ENCODE measurements at places on chromosomes 2 and 18.

GRCh38 chr2:18597618-18598017, 8.2 kb upstream of the NT5C1B start:
- DNase-seq = no peak

DNA sequence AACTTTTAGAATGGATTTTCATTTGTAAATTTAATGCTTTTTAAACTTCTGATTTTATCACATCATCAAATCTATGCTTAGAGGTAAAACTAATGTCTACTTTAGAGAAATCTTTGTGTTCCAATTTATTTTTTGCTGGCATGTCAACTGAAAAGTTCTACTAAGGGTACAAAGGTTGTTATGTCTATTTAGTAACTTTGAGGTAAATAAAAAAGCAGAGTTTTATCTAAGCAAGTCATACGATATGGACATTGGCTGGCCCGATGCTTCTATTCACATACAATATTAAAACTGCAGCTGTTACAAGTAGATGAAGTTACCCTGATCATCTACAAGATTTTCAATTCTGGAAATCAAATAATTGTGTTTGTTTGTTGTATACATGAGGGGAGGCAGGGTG, 1575.1 kb downstream of the LRP1B start:
- DNase-seq = no peak

GRCh38 chr2:186546846-186547245, 43.0 kb upstream of the ITGAV start:
- DNase-seq = no peak

GRCh38 chr2:213490087-213490486, 205.8 kb downstream of the SPAG16 start:
- no peak for DNase-seq

DNA sequence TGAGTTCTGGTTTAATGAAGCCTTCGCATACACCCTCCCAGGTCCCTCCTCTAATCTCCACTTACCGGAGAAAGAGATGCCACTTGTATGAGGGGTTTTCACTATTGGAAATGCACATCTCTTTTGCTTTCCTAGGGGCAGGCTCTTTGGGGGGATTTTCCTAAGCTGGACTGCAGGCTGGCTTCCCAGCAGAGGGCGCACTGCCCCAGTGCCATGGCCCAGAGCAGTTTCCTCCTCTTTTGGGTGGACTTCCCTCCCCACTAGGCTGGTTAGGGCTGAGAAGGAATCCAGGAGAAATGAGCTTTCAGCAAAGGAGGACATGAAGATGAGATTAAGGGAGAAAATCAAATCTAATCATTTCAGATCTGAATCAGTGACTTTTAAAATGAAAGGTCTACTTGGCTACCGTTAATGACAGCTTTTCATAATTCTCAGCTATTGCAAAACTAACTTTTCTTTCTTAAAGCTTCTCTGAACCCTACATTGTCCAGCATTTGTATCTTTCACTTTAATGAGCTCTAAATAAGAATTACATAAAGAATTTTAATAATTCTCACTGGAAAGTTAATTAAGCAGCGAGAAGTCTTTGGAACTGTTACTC, 784.1 kb upstream of the FANCL start:
- no peak for DNase-seq

DNA sequence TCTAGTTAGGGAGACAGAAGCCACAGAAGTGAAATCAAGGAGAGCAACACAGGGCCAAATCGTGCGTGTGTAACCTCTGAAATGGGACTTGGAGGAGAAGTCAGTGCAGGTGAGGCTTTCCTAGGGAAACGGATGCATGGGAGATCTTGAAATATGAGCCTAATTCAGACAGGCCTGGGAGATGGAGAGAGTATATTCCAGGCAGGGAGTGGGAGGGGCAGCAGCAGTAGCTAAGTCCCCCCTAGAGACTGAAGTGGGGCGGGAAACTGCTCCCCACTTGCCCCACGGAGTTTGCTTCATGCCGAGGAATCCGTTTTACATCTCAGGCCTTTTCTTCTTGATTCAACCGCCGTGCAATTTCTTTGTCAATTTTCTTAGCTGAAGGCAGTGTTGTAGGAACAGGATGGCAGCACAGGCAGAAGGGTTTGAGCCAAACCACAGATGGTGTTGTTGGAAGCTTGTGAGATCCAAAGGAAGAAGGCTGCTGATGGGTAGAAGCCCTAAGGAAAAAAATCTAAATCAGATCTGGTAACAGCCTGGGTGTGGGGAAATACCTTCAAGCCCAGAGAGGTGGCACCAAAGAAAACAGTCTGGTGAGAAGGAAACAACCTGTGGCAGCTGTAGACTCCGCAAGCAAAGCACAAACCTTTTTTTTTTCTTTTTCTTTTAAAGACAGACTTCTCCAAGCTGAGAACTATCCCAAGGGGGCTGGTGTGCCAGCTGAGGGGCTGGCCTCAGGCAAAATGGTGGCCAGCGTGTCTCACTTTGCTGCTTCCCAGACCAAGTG, 40.2 kb downstream of the EPAS1 start:
- no peak for DNase-seq

DNA sequence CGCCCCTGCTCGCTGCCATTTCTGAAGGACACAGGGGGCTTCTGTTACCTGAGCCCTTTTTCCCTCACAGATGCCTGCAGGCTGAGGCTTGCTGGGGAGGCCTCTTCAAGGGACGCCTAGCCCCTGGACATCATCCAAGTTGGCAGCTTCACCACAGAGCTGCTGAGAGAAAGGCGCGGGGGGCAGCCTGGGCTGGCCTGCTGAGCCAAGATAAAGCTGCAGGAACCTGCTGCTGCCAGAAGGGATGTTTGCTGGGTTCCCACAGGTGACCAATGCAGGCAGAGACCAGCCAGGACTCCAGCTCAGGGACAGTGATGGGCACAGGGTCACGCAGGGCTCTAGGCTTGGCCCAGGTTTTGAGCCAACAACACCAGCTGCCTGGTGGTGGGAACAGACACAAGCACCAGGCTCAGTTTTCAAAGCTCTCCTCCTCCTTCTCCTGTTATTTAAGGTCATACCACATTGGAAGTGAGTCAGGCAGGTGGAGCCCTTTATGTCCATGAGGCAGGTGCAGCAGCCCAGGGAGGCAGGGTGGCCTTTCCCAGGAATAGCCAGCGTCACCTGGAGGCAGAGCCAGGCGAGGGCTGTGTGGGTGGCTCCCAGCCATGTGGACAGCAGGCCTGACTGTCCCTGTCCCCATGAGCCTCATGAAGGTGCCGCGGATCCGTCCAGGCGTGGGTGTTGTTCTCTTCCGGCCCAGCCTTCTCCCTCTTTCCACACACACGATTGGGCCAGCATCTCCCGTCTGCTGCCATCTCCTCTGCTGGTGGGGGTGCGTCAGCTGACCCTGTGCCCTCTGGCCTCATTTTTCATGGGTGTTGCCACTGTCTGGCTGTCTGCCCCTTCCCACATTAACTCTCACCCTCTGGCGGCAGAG, 515.5 kb upstream of the MYT1L start:
- DNase-seq = no peak

DNA sequence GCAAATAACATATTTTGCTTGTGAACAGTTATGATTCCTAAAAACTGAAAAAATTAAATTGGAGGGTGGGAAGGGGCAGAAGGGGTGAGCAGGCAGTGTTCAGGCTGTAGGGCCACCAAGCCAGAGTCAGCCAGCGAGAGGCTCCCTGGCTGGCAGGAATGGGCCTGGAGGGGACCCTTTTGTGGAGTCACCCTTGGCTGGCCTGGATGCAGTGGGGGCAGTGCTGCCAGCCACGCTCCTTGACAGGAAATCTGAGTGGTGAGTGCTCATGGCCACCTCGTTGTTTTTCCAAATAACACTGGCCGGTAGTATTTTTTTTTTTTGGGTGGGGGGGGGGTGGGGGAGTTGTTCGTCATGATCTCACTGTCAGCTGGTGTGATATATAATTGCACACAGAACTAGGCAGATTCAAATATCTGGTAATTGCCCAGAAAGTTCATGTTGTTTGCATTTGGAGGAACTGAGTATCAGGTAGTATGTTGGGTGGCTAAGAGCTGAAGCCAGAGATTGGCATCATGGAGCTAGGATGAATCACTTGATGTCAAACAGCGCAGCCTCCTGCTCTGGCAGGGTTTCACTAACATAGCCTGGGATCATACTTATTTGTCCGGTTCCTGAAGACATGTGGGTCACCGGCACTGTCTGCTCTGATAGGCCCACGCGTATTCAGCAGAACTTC, 160.0 kb downstream of the PTGR3 start:
- DNase-seq = no peak

- no peak for DNase-seq
Observed at GRCh38 chr18:70513502-70514171, 224.8 kb downstream of the SOCS6 start.

- DNase-seq = no peak
Observed at GRCh38 chr2:66987733-66988132, 409.4 kb upstream of the ETAA1 start.

- DNase-seq = no peak
Observed at GRCh38 chr18:76401498-76401897, 93.5 kb downstream of the ZNF516 start.

- DNase-seq = no peak
Observed at GRCh38 chr2:205876127-205876526, 193.8 kb downstream of the NRP2 start.

DNA sequence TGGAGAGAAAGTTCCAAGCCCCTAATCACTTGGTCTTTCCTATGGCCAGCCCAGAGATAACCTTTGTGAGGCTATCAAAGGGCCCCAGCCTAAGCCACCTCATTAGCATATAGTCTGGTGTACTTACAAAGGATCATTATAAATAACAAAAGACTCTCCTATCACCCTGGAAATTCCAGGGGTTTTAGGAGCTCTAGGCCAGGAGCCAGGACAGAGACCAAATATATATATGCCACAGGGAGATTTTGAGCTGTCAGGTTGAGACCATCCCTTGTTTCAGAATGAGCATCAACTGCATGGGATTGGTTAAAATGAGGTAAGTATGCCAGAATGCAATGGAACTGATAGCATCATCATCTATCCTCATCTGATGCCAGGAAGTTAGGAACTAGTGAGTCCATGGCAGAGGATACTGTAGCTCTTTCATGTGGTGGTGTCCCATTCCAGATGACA, 32.1 kb upstream of the CHRNA1 start:
- no peak for DNase-seq

DNA sequence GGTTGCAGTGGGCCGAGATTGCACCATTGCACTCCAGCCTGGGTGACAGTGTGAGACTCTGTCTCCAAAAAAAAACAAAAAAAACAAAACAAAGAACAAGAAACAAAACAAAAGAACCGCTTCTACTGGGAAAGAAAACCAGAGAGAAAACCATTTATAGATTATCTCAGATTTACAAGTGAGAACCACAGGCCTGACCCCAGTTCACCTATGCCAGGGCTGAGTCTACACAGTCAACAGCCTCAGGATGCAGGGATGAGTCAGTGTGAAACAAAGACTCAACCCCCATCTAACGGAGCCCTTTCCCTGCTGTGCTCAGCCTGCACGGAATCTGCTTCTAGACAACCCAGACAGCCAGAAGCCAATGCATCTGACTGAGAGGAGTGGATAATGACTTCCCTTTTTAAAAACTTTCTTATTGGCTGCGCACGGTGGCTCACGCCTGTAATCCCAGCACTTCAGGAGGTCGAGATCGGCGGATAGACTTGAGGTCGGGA, 25.5 kb upstream of the YWHAQ start:
- peak; percentile 17 for DNase-seq

DNA sequence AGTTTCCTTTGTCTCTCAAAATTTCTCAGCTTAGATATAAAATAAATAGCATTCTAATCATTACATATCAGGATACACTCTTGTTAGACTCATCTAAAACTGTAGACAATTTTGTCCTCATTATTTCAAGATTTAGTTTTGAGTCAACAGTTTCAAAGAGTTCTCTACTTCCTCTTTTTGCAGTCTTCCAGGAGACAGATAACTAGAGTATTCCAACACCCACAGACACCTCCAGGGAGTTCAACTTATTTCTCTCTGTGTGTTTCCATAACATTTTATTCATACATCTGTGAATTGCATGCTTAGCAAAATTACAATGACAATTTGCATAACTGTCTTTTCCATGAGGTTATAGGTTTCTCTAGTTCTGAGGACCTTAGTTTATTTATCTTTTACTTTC, 166.6 kb upstream of the HNMT start:
- no peak for DNase-seq

- DNase-seq = no peak
Observed at GRCh38 chr2:40360652-40361051, 91.2 kb downstream of the SLC8A1 start.

- no peak for DNase-seq
Observed at GRCh38 chr18:36597636-36598035, 231.2 kb downstream of the TPGS2 start.

DNA sequence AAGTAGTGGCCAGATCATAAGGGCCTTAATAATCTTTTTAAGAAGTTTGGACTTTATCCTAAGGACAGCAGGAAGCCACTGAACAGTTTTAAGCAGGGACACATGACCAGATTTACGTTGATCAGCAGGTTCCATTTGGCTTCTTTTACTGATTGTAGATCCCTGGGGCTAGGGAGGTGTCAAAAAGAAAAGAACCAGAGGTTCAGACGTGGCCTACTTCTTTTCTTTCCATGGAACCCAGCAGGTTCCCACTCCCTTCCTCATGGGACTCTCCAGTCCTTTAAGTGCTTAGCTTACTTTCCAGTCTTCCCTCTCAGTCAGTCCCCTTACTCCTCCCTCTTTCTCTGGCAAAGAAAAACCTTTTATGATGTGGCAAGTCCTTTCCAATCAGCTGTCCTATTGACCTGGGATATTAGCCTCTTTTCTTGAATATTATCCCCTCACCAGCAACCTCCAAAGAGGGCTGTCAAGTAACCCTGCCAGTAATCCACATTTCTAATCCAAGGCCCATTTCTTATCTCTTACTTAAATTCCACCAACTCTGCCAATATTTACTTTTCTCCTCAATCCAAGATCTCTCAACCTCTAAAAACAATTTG, 33.5 kb downstream of the NHEJ1 start:
- DNase-seq = no peak

GRCh38 chr2:63840081-63840784, 1.5 kb upstream of the UGP2 start:
- no peak for DNase-seq

DNA sequence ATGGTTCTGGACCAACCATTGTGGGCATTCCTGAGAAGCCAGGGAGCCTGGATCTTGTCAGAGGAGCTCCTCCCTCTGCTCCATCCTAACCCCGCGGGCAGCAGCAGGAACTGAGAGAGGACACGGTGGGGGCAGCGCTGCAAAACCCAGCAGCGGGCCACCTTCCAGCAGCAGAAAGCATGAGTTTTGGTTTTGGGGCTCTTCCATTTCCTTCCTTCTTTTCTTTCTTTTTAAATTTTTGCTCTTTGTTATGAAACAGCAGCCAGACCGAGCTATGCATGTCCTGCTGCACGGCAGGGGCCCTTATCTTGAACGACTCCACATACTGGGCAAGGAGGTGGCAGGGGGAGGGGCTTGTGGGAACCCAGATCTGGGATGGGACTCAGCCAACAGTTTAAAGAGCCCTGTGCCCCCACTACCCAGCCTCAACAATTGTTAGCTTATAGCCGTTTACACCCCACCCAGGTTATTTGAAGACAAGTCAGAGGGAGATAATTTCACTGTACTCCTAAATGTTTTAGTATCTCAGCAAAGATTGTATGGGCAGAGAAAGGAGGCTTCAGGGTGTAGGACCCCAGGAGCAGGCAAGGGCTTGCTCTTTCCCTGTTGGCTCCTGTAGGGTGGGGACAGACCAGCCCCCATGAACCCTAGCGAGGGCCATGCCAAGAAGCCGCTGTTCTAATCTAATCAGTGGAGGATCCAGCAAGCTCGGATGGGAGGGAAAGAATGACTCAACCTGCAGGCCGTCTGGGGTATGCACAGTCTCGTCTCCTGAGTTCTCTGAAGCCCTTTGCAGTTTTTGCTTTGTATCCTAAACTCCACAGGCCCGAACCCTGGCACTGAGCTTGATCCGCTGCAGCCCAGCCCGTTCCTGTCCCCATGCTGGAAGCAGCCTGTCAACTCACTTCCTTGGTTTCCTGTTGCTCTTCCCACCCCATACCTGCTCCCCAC, 75.3 kb downstream of the LRRFIP1 start:
- peak; percentile 37 for DNase-seq
